Natural killer cell (primary cell): ENCODE measurements at places on chromosomes 13 and 19. TPM values are rescaled to one million over a fixed set of nuclear protein-coding genes. Genes with fewer than 3 reads are reported as not detected.

Gene PRPF31
- 65.9 TPM for total RNA-seq

Gene PHLDB3
- total RNA-seq = 24.8 TPM

Gene ZNF627
- total RNA-seq = 4.7 TPM

Gene COG6
- 32.3 TPM for total RNA-seq

Gene CYSLTR2
- 7.9 TPM for total RNA-seq

Gene EPS8L1
- 10.0 TPM for total RNA-seq

Gene CEACAM4
- 0.78 TPM for total RNA-seq

Gene ATP12A
- not detected for total RNA-seq

Gene CGB3
- total RNA-seq = not detected

Gene FGF14
- total RNA-seq = not detected

Gene ZFP28
- total RNA-seq = 4.2 TPM

Gene CDC37
- 211 TPM for total RNA-seq

Gene TSSK6
- 2.3 TPM for total RNA-seq

Gene HIF3A
- total RNA-seq = not detected

Gene CAPN12
- total RNA-seq = 7.4 TPM

Gene USPL1
- total RNA-seq = 39.0 TPM

Gene ZNF285
- 0.88 TPM for total RNA-seq

Gene ZNF699
- total RNA-seq = 15.3 TPM

Gene NKG7
- total RNA-seq = 3,894 TPM
